Pancreas (tissue), 10 donors: ENCODE measurements at places on chromosomes 7 and 10. TPM values are rescaled to one million over a fixed set of nuclear protein-coding genes. Genes with fewer than 3 reads are reported as not detected.

The LBX1 gene
- polyA plus RNA-seq: not detected

The NSUN6 gene
- 8.4 TPM for polyA plus RNA-seq

The IL2RA gene
- not detected for polyA plus RNA-seq

The GPR15LG gene
- 0.09 TPM for polyA plus RNA-seq

The ZPBP gene
- 0.33 TPM for polyA plus RNA-seq

The COBL gene
- 12.6 TPM for polyA plus RNA-seq

The TET1 gene
- 0.12 TPM for polyA plus RNA-seq

The PNLIP gene
- polyA plus RNA-seq: 4,189 TPM

The VAX1 gene
- not detected for polyA plus RNA-seq

The MICU1 gene
- 12.3 TPM for polyA plus RNA-seq

The TMEM209 gene
- 5.9 TPM for polyA plus RNA-seq

The LIPF gene
- 1.2 TPM for polyA plus RNA-seq

The MOGAT3 gene
- not detected for polyA plus RNA-seq

The DPYSL4 gene
- 2.8 TPM for polyA plus RNA-seq

The ST7 gene
- polyA plus RNA-seq: 8.2 TPM

The CALML5 gene
- polyA plus RNA-seq: not detected

The AGAP5 gene
- 18.4 TPM for polyA plus RNA-seq

The RHOBTB1 gene
- 8.1 TPM for polyA plus RNA-seq

The PRPS1L1 gene
- not detected for polyA plus RNA-seq

The TUBB8 gene
- polyA plus RNA-seq: 0.46 TPM

The WBP1L gene
- 10.5 TPM for polyA plus RNA-seq

The SPDYE18 gene
- 0.70 TPM for polyA plus RNA-seq

The FANK1 gene
- polyA plus RNA-seq: 5.7 TPM

The TRIM50 gene
- polyA plus RNA-seq: 21.5 TPM

The KLF14 gene
- 0.15 TPM for polyA plus RNA-seq

The MYOZ1 gene
- 0.11 TPM for polyA plus RNA-seq

The POU6F2 gene
- polyA plus RNA-seq: 1.3 TPM

The RELN gene
- 0.08 TPM for polyA plus RNA-seq

The FEZF1 gene
- polyA plus RNA-seq: not detected

The TLX1 gene
- polyA plus RNA-seq: 0.19 TPM

The TFEC gene
- polyA plus RNA-seq: 0.49 TPM

The AFAP1L2 gene
- polyA plus RNA-seq: 4.4 TPM

The SKIDA1 gene
- 0.23 TPM for polyA plus RNA-seq

The YKT6 gene
- 27.7 TPM for polyA plus RNA-seq

The CADPS2 gene
- 7.9 TPM for polyA plus RNA-seq

The CCDC172 gene
- polyA plus RNA-seq: not detected

The POLL gene
- 54.5 TPM for polyA plus RNA-seq

The EFCAB10 gene
- not detected for polyA plus RNA-seq

The MYO3A gene
- polyA plus RNA-seq: 14.3 TPM

The CUZD1 gene
- 2,052 TPM for polyA plus RNA-seq

The ADCK2 gene
- 8.8 TPM for polyA plus RNA-seq

The CDC14C gene
- 0.02 TPM for polyA plus RNA-seq

The ANKRD1 gene
- polyA plus RNA-seq: 2.8 TPM
